Activated CD4-positive, alpha-beta memory T cell treated with anti-CD3 and anti-CD28 coated beads, Interleukin-2, amount 10 ng/mL, durations not matched to agents 7 days and 5 days (primary cell): ENCODE measurements at places on chromosomes 5 and 9.

GRCh38 chr9:92749071-92749933 is 15.3 kb downstream of the BICD2 start:
- H3K4me1 ChIP-seq, result peaks cover 23% of the 10 kb centered on the region
- H3K27me3 ChIP-seq, result no peaks in the 10 kb centered on the region
- no peak for DNase-seq
- peaks cover 11% of the 10 kb centered on the region for H3K36me3 ChIP-seq

- H3K27ac ChIP-seq, result no peak overlapping the region
- H3K27me3 ChIP-seq, result no peaks in the 10 kb centered on the region
- H3K4me3 ChIP-seq, result no peak overlapping the region
These were observed 18.0 kb upstream of the DUSP1 start for GRCh38 chr5:172788771-172789686.

DNA sequence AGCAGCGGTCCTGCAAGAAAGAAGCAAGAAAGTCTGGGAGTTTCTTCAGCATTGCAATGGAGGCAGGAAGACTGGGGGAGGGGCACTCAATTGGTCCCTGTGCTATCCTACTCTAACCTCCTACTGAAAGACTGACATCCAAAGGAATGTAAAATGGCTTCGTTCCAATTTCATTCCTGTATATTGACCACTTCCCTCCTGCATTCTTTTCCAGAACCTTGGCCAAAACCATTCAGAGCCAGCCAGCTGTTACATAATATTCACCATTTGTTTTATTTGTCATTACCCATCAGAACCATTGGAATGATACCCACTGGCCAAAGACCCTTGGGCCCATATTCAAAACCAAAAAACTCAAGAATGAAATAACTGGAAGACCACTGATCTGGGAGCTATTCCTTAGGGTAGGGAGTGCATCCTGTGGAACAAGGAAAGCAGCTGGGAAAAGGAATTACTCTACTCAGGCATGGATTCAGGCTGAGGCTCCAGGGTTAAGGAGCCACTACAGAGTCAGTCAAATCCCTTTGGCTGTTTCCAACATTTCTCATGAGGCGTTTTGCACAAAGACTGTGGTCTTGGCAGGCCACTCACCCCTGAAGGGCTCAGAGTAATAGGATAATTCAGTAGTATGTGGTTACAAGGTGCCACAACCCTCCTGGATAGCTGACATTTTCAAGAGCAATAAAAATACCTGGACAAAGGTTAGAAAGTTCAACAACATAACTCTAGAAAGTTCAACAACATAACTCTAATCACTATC is 148.7 kb upstream of the SLC1A3 start:
- no peak overlapping the region for H3K27ac ChIP-seq
- no peak overlapping the region for H3K4me3 ChIP-seq
- no peaks in the 10 kb centered on the region for H3K36me3 ChIP-seq
- peaks cover 6% of the 10 kb centered on the region for H3K27me3 ChIP-seq
- DNase-seq, result no peak
- H3K4me1 ChIP-seq, result no peaks in the 10 kb centered on the region

- no peak for DNase-seq
- peaks cover 11% of the 10 kb centered on the region for H3K36me3 ChIP-seq
- H3K27me3 ChIP-seq, result no peaks in the 10 kb centered on the region
- H3K4me1 ChIP-seq, result peaks cover 59% of the 10 kb centered on the region
These were observed 279.7 kb downstream of the EBF1 start for GRCh38 chr5:158819840-158820620.

- peak; percentile 33 for DNase-seq
- H3K27me3 ChIP-seq, result no peaks in the 10 kb centered on the region
- H3K27ac ChIP-seq, result no peak overlapping the region
- peaks cover 21% of the 10 kb centered on the region for H3K4me1 ChIP-seq
These were observed 15.4 kb downstream of the LMAN2 start for GRCh38 chr5:177336112-177336511.

- no peaks in the 10 kb centered on the region for H3K4me1 ChIP-seq
- no peak overlapping the region for H3K27ac ChIP-seq
- H3K36me3 ChIP-seq, result no peaks in the 10 kb centered on the region
- no peak for DNase-seq
- no peaks in the 10 kb centered on the region for H3K27me3 ChIP-seq
These were observed 428.8 kb upstream of the CDH6 start for GRCh38 chr5:30764704-30765103.

- H3K27me3 ChIP-seq, result peaks cover 2% of the 10 kb centered on the region
- no peak overlapping the region for H3K4me3 ChIP-seq
- H3K27ac ChIP-seq, result no peak overlapping the region
- no peak for DNase-seq
These were observed 154.7 kb downstream of the ATP10B start for GRCh38 chr5:160697281-160697680.

GRCh38 chr5:134242146-134242545 is 16.3 kb upstream of the PPP2CA start:
- no peak for DNase-seq
- H3K27ac ChIP-seq, result no peak overlapping the region
- H3K27me3 ChIP-seq, result peaks cover 8% of the 10 kb centered on the region
- no peak overlapping the region for H3K4me3 ChIP-seq
